ENCODE measurements at places on chromosomes 2 and 18.

DNA sequence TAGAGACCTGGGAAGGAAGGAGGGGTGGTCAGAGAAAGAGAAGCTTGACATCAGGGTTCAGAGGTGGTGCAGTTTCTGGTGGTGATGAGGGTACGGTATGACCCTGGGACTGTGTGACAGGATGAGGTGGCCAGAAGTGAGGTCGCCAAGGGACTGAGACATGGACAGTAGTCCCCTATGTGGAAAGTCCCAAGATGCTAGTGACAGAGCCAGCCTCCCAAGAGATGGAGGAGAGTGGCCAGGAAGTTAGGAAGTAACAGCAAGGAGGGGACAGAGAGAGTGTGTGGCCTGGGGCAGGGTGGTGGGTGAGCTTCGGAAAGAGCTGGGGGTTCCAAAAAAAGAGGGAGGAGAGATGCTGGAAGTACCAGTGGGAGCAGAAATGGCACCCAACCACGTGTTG, 66.0 kb downstream of the SMAD7 start:
- no peak for DNase-seq

GRCh38 chr2:144512891-144513351, 7.0 kb downstream of the ZEB2 start:
- no peak for DNase-seq

DNA sequence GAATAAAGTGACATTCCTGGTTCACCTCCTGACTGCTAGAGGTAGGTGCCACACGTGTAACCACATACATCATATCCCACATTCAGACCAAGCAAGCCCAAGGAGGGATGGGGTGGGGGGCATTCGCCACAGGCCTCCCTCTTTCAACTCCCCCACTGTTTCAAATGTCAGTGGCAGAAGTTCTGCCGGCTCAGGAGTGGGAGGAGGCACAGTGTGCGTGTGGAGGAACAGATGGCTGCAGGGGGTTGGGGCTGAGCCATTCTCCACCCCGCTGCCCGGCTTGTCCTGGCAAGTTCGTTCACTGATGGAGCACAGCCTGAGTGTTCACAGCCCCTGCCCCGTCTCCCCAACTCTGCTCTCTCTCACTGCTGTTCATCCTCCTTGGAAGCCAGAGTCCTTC, 75.4 kb upstream of the TANC1 start:
- no peak for DNase-seq

- DNase-seq: peak; percentile 52
These were observed 138.9 kb upstream of the NABP1 start for GRCh38 chr2:191539068-191539467.

- no peak for DNase-seq
These were observed 12.6 kb downstream of the CLEC4F start for GRCh38 chr2:70807828-70808118.

DNA sequence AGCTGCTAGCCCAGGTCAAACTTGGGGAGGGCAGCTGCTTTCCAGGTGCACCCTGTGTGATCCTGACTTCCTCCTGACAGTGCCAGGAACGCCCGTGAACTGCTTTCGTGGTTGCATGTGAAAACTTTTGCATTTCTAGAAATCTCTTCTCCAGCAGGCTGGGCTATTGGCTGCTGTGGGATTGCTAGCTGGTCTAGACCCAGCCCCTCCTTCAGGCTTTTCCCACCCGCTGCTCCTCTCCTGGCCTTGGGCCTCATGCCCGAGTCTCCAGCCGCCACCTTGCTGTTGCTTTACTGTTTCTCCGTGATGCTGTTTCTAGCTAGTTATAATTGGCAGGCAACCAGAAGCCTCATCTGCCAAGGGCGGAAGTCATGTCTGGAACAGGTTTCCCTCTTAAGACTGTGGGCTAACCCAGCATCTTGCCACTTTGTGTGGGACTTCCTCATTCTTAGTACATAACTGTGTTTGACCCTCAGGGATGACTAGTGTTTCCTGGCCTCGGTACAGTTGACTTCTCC, 27.0 kb upstream of the MGAT4A start:
- peak; percentile 75 for DNase-seq

DNA sequence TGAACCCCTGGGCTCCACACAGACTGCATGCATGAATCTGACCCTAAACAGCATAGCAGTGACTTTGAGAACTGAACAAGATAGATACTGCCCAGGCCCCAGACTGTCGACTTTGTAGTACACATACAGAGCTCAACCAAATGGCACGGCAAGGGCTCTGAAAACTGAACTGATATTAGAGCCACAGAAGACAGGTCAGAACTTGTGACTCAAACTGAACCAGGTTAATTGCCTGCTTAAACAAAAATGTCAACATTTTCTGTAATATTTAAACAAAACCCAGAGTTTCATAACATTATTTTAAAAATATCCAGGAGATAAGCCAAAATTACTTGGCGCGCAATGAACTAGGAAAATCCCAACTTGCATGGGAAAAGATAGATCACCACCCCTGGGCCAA, 260.3 kb downstream of the TPGS2 start:
- no peak for DNase-seq

DNA sequence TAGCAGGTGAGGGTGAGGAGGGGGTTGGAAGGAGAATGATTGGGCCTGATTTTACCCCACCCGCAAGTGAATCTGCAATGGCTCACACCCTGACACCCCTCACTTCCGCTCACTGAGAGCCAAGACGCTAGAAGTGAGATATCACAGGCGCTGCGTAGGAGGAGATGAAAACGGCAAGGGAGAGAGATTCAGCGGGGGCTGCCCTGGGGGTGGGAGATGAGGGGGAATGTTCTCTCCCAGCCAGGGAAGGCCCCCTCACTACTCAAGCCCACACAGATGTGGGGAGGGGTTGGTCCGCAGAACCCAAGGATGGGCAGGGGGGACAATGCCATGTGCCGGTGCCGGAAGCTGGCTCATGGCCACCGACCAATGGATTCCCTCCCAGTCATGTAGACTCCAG, 32.9 kb downstream of the LOXHD1 start:
- no peak for DNase-seq

DNA sequence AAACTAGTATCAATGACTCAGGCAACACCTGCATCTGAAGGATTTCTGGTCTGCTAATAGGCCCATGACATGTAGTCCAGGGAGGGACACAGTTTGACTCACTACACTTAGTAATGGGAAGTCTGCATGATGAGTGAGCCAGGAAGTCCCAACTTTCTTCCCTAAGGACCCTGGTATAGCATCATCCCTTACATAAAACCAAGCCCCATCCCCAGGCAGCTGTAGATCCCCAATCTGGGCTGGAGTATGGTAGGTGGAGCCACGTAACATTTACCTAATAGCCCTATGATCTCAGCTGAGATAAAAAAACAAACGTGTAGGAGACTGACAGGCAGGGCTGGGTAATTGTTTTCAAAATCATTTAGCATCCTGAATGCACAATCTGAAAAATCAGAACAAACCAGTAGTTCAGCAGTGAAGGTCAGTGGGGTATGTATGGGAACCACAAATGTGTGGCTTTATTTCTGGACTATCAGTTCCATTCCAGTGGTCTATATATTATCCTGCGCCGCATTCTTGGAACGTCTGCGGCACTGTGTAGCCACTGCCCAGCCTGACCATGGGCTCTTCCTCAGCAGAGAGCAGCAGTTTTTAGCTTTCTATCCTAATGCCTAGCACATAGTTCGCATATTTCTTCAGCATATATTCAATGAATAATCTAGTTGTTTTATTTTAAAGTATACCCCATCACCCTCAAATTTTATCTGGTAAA, 33.5 kb downstream of the EPB41L3 start:
- no peak for DNase-seq

DNA sequence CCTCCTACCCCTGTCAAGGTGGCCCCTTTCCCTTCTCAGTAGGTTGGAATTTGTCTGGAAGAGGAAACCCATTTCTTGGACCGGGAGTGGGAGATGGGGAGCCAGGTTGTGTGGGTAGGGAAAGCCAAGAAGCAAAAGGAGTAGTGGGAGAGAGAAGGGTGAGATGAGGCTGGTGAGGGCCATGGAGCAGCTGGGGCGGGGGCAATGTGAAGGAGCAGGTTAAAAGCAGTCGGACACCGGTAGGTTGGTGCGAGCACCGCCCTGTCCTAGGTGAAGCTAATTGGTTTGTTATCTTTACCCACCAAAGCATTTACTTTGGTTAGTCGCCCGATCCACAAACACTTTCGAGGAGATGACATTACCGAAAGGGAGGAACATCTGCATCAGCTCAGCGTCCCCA, 306.8 kb downstream of the CELF4 start:
- no peak for DNase-seq

- DNase-seq: no peak
These were observed 3.1 kb downstream of the ARHGAP15 start for GRCh38 chr2:143132355-143132754.

GRCh38 chr2:26922405-26923188, 47.8 kb upstream of the MAPRE3 start:
- peak; percentile 37 for DNase-seq

- DNase-seq: no peak
These were observed 24.5 kb downstream of the DYNC2LI1 start for GRCh38 chr2:43798300-43798699.

DNA sequence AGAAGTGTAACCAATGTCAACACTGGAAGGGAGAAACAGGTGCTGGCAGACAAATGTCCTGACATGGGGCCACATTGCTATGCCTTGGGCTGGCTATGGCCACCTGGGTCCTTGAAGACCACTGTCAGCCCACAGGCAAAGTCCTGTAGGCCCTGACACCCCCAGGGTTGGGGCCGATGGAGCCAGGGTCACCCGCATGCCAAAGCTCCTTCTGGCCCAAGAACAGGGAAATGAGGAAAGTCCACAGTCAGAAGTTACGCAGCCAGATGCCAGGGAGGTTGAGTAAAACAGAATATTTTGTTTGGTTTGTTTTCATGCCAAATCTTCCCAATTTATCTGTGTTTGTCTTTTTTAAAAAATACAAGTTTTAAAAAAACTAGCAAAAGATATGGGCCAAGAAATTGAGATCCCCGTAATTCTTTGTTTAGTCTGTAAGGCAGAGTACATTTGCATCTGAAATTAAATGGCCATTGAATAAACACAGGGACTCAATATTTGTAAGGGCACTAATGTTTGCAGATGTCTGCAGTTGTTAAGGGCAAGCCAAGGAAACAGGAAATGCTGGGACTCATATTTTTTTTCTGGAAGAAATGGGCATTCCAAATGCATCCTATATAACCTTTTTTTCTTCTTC, 186.4 kb downstream of the FAM210A start:
- DNase-seq: no peak

- no peak for DNase-seq
These were observed 98.9 kb upstream of the LGALSL start for GRCh38 chr2:64354857-64355680.

GRCh38 chr18:41720226-41720625, 234.8 kb upstream of the PIK3C3 start:
- no peak for DNase-seq

- DNase-seq: no peak
These were observed 793 bp downstream of the CNRIP1 start for GRCh38 chr2:68318914-68319397.

DNA sequence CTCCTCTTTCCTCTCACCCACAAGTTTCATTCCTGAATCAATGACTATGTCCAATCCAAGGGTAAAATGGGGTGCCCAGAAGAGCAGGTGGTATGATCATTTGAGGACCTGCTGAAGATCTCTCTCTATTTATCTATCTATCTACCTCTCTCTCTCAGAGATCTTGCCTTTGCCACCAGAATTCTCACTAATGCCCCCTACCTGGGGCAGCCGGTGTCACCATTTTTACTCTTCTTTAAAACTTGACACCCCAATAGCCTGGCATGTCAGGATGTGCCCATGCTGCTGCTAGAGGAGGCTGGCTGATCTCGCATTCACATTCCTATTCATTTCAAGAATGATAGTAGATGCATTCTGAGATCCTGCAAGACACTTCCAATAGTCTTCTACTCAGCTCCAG, 24.3 kb upstream of the RPIA start:
- no peak for DNase-seq

- no peak for DNase-seq
These were observed 164.6 kb downstream of the VWC2L start for GRCh38 chr2:214575465-214575864.

DNA sequence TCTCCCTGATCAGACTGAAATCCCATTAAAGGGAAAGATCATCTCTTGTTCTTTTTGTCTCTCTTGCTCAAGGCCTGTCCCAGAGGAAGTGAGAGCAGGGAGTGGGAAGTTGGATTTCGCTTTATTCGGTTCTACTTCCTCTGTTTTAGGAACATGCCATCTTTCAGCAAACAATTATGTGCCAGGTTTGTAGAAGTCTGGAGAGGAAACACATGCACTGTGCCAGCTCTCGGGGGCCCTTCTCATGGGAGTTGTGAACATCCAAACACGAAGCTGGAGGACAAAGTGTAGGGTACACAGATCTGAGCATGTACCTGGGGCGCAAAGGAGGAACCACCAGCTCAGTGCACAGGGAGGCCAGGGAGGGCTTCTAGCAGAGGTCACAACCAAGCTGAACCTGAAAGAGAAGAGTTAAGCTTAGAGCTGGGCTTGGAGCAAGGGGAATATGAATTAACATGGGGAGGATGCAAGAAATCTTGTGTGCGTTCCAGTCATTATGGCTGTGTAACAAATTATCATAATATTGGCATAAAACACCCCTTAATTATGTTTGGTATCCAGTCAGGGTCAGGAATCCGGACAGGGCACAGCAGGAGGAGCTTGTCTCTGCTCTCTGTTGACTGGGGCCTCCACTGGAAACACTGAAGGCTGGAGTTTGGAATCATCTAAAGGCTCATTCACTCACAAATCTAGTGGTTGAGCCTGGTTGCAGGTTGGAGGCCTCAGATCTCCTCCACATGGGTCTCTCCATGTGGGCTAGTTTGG, 128.6 kb downstream of the ZFP36L2 start:
- DNase-seq: no peak

GRCh38 chr18:72727776-72728175, 140.0 kb downstream of the NETO1 start:
- DNase-seq: no peak

DNA sequence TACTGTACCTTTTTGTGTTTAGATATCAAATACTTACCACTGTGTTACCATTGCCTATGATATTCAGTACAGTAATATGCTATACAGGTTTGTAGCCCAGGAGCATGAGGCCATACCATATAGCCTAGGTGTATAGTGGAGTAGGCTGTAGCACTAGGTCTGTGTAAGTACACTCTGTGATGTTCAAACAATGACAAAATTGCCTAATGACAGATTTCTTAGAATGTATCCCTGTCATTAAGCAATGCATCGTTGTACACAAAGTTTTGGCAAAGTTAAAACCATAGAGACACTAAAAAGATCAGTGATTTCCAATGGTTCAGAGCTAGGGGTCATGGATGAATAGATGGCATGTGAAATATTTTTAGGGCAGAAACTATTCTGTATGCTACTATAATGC, 415.5 kb downstream of the NCKAP5 start:
- DNase-seq: no peak

DNA sequence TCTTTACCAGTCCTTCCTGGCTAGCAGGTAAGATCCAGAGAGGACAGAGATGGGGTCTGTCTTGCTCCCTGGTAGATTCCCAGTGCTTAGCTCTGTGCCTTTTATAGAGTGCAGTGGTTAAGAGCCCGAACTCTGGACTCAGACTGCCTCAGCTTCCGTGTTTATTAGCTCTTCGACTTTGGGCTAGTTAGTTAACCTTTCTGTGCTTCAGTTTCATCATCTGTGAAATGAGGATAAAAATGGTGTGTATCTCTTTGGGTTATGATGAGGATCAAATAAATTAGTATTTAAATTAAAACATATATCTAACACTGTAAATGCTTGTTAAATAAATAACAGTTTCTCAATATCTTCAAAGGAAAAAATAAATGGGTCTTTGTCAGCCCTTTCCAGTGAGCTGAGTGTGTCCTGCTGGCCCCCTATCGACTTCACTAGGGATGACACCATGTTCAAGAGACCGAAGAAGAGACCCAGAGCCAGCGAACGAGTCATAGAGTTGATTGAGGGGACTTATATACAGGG, 38.2 kb downstream of the CERS6 start:
- DNase-seq: no peak
